Activated CD4-positive, alpha-beta T cell treated with anti-CD3 and anti-CD28 coated beads, Interleukin-2, Interleukin-4, amounts not matched to agents 100 ng/mL and 50 ng/mL, durations not matched to agents 16 hours and 8 hours (primary cell): ENCODE measurements at places on chromosomes 7 and 10.

- DNase-seq, result no peak
These were observed 625.7 kb upstream of the ANKRD30A start for GRCh38 chr10:36499693-36500092.

GRCh38 chr10:102783568-102783967, 39.8 kb downstream of the WBP1L start:
- DNase-seq, result no peak

DNA sequence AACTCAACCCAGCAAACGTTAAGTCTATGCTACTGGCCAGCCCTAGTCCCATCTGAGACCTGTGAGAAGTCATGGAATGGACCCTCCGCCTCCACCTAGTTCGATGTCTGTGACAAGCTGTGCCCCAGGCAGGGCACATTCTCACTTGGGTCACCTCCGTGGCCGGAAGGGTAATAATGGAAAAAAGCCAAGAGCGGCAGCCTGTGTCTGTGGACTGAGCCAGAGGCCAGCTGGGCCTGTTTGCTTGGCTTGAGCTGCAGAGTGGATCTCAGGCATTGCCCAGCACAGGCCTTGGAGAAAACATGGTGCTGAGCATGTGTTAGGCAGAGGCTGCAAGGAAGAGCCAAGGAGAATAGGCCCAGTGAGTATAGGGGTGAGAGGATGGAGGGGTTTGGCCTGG, 97.8 kb downstream of the GALNT17 start:
- DNase-seq, result no peak

GRCh38 chr7:101624246-101625001, 4.7 kb downstream of the MYL10 start:
- DNase-seq, result no peak

- DNase-seq, result peak; percentile 25
These were observed 1.1 kb upstream of the TRIP6 start for GRCh38 chr7:100865938-100866728.

DNA sequence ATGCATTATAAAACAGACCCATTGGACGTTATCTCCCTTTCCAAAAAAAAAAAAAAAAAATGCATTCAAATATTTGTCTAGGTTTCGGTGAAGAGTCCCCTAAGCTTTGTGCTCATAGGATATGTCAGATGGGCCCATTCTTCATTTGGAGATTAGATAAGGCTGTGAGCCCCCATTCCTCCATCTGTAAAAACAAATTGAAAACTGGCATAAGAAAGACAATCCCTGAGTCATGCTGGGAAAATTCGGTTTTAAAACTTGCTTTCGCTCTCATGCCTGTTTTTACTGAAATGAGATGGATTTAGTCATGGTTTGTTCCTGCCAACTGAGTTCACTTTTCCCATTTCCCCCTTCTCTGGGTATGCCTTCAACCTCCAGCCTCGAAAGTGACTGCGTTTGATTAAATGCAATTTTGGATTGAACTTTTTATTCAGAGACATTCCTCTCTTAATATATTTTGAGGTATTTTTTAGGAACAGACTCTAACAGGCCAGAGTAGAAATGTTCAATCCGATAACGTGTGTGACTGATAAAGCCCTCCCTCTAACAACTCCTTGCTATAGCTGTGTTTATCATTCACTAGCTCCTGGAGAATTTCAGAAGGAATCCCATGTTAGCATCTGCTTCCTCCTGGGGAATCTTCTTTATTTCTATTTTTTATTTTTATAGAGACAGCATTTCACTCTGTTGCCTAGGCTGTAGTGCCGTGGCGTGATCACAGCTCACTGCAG, 190.9 kb upstream of the LYZL2 start:
- no peak for DNase-seq

- DNase-seq, result no peak
These were observed 22.3 kb downstream of the CNPY1 start for GRCh38 chr7:155524018-155524556.

DNA sequence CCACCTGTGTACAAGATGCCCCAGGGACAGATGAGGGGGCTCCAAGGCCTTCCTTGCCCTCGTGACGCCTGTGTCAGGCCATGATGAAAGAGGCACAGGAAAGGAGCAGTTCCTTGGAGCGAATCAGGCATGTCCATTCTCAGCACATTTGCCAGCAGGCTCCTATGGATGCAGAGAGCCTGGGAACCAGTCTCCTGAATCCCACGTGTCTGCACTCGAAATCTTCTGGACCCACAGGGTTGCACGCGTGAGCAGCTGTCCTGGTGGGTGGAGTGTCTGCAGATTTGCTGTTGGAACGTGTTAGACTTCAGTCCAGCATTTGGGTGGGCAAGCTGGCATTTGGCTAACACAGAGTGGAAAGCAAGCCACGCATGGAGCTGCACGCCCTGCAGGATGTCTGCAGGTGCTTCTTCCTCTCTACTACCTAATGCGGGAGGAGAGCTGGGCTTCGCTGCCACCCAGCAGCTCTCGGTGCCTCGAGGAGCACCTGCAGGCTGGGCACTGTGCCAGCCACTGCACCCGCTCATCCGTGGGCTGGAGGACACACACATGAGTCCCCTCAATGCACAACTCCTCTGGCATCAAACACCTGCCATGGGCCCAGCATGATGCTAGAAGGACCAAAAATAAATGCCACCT, 140.7 kb downstream of the PAXIP1 start:
- no peak for DNase-seq

- no peak for DNase-seq
These were observed 53.0 kb upstream of the C1GALT1 start for GRCh38 chr7:7129381-7129780.

DNA sequence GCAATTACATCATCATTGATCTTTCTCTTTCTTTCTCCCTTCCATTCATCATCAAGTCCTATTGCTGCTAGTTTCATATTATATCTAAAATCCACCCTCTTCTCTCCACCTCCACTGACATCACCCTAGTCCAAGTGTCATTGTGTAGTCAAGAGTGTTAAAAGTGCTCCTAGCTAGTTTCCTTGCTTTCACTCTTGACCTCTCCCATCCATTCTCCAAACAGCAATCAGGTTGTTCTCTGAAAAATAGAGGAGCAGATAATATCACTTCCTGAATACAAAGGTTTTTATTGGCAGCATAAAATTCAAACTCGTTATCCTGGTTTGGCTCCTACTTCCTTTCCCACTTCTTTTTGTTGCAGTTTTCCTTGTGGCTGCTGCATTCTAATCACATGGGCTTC, 61.6 kb upstream of the PHF14 start:
- no peak for DNase-seq

- no peak for DNase-seq
These were observed 158.0 kb upstream of the NPVF start for GRCh38 chr7:25386311-25386744.

DNA sequence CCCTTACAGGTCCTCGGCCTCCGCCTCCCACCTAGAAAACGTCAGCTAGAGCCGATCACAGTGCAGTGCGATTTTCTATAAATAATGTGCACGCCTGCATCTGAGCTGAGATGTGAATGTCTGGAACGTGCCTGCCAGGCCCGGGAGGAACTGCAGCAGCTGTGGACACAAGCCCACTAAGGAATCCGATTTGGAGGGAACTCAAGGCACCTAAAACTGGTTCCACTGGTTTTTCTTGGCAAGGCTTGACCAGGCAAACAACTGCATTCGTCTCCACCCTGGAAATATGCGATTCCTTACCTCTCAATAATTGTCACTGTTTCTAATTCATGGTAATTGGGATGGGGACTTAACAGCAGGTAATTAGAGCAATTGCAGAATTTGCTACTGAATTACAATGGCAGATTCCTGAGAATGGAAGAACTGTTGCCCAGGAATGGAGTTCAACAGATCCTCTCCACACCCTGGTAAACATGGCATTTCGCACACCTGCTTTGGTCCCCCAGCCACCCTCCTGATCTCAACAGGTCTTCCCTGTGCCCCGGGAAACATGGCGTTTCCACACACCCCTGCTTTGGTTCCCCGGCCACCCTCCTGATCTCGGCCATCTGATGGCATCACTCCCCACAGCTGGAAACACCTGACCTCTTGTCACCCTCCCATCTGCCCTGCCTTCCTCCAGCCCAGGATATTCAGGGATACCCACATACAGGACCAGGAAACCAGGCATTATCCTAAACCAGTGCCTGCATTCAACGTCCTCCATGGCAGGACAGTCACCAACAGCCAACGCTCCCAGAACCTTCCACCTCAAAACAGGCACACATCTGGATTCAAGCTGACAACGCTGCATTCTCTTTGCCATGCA, 76.0 kb downstream of the DIP2C start:
- no peak for DNase-seq

GRCh38 chr7:141631525-141631924, 70.4 kb downstream of the DENND11 start:
- no peak for DNase-seq

DNA sequence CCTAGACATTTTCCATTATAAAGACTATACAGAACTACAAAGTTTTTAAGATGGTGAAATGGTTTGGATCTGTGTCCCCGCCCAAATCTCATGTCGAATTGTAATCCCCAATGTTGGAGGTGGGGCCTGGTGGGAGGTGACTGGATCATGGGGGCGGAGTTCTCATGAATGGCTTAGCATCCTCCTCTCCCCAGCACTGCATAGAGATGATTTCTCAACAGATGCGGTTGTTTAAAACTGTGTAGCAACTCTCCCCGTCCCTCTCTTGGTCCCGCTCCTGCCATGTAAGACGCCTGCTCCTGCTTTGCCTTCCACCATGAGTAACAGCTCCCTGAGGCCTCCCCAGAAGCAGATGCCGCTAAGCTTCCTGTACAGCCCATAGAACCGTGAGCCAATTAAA, 1.6 kb downstream of the FAM133B start:
- DNase-seq, result no peak

GRCh38 chr7:44063547-44063893, 1.8 kb downstream of the PGAM2 start:
- DNase-seq, result no peak

DNA sequence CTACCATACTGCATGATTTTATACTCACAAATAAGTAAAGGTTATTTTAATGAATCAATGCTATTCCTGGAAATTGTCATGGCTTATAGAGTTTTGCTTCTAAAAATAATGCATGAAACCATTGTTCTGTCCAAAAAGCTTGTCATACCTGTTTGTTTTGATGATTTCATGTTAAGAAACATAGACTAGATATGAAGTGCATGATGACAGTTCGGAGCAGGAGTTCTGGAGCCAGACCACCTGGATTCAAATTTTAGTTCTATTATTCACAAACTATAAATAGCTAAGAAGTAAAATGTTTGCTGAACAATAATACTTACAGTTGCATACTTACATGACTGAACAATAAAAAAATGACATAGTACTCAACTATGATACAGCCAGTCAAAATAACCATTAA, 107.0 kb upstream of the AKR1E2 start:
- DNase-seq, result no peak

GRCh38 chr7:46257761-46258448, 336.8 kb upstream of the IGFBP3 start:
- no peak for DNase-seq

DNA sequence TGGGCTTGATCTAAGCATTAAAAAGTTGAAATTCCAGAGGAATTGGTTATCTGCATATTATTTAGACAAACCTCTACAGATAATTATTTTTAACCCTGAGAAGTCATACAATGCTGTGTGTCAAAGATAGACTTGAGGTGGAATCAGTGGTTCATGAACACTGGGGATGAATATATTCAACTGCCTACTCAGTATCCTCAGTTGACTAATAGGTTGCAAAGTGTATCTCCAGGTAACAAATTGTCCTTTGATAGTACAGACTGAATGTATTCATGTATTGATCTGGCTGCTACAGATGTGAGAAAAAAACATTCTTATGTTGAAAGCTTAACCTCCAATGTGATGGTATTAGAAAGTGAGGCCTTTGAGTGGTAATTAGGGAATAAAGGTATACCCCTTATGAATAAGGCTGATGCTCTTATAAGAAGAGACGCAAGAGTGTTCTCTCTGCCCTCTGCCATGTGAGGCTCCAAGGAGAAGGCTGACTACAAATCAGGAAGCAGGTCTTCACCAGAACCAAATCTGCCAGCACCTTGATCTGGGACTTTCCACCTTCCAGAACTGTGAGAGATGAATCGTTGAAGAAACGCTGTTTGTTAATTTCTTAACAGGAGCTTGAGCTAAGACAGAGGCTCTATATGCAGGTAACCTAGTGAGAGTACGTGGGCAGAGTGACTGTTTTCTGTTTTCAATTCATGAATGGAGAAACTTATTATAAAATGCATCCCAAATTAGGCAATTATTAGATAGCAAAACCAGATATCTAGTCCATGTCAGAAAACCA, 7.5 kb downstream of the MRPL32 start:
- no peak for DNase-seq

GRCh38 chr10:69465457-69466157, 14.3 kb downstream of the TSPAN15 start:
- DNase-seq, result no peak

GRCh38 chr7:46654546-46655443, 733.7 kb upstream of the IGFBP3 start:
- DNase-seq, result no peak

- DNase-seq, result no peak
These were observed 90.2 kb downstream of the DNAJB9 start for GRCh38 chr7:108659867-108660266.

DNA sequence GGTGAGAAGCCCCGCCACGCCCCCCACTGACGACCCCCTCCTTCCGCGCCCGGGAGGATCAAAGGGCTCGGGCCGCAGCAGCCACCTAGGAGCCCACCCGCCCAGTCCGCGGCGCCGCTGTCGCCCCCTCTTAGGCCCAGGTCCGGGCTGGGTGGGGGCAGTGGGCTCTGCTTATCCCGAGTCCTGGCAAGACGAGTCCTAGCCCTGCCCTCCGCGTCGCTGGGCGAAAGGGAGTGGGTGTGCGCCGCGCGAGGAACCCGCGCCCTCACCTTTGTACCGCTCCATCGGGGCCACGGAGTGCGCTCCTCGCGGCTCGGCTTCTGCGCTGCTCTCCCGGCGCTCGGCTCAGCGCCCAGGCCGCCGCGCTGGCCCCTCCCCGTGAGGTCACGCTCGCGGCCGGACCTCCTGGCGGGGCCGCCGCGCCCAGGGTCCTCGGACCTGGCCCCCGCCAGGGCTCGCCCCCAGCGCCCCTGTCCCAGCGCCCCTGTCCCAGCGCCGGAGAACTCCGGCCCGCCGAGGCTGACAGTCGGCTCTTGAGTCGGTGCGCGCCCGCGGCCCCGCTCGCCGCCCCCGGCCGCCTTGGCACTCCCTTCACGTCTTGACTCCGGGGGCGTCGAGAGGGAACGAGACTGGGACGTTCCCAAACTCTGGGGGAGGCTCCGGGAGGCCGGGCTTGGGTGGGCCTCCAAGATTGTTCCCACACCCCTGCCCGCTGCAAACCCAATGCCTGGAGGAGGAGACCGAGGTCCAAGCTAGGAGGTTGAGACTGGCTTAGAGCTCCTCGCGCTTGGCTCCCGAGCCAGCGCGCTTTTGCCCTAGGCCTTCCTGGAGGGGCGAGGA, at the start of gene AFAP1L2:
AFAP1L2 (minus strand) TSS at position 332 of the 840 bp plus-strand sequence; CDS start at position 285, 47 bp downstream.
- no peak for DNase-seq

- DNase-seq, result no peak
These were observed 9.0 kb downstream of the RBP3 start for GRCh38 chr10:47357131-47357582.

GRCh38 chr10:73364964-73365363, 6.3 kb upstream of the CFAP70 start:
- no peak for DNase-seq

DNA sequence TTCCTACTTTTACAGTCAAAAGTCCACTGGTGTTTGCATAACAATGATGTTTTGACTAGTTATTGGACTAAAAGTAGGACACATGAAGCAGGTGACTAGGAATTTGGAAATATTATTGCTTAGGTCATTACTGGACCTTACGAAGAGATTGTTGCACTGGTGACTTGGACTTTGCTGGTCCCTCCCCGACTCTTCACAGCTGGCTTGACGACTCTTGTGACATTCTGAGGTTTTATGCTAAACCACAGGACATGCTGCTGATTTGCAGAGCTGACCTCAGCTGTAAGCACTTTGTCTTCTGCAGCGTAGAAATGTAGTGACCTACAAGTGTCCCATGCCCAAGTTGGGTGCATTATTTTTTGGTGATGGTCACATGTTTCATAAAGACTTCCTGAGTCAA, 21.9 kb downstream of the PCBD1 start:
- no peak for DNase-seq
